Nasal cavity respiratory epithelium epithelial cell of viscerocranial mucosa (primary cell): ENCODE measurements at places on chromosomes 16 and 17. TPM values are rescaled to one million over a fixed set of nuclear protein-coding genes. Genes with fewer than 3 reads are reported as not detected.

Gene GRAPL
- total RNA-seq, result not detected in 2 replicates

Gene ZP2
- total RNA-seq, result not detected in 2 replicates

Gene CMTM2
- total RNA-seq, result not detected in 2 replicates

Gene ZNF750
- 10.6 and 32.6 TPM in 2 replicates for total RNA-seq

Gene CCL4L2
- total RNA-seq, result not detected in 2 replicates

Gene CLEC18A
- 0.34 and 0.85 TPM in 2 replicates for total RNA-seq

Gene TMEM204
- under 0.01 and 0.28 TPM in 2 replicates for total RNA-seq

Gene CCL7
- not detected in 2 replicates for total RNA-seq

Gene KRT222
- total RNA-seq, result under 0.01 TPM in 1 of 2 replicates, not detected in the other

Gene TCAP
- total RNA-seq, result under 0.01 and 0.36 TPM in 2 replicates

Gene CDH8
- total RNA-seq, result 0.21 and 1.0 TPM in 2 replicates

Gene KRTAP1-5
- not detected in 2 replicates for total RNA-seq

Gene ORC6
- total RNA-seq, result 2.5 and 2.7 TPM in 2 replicates

Gene CA5A
- not detected in 2 replicates for total RNA-seq

Gene HASPIN
- 0.34 and 0.50 TPM in 2 replicates for total RNA-seq

Gene SEZ6
- total RNA-seq, result not detected in 2 replicates

Gene SYT17
- total RNA-seq, result 0.34 and 3.3 TPM in 2 replicates
